ENCODE measurements at places on chromosomes 3 and 15.

GRCh38 chr3:127819086-127819485 lies 3.2 kb downstream of the MGLL start:
- no peak for DNase-seq

- no peak for DNase-seq
Observed at GRCh38 chr3:108117241-108117775, 26.5 kb upstream of the CD47 start.

DNA sequence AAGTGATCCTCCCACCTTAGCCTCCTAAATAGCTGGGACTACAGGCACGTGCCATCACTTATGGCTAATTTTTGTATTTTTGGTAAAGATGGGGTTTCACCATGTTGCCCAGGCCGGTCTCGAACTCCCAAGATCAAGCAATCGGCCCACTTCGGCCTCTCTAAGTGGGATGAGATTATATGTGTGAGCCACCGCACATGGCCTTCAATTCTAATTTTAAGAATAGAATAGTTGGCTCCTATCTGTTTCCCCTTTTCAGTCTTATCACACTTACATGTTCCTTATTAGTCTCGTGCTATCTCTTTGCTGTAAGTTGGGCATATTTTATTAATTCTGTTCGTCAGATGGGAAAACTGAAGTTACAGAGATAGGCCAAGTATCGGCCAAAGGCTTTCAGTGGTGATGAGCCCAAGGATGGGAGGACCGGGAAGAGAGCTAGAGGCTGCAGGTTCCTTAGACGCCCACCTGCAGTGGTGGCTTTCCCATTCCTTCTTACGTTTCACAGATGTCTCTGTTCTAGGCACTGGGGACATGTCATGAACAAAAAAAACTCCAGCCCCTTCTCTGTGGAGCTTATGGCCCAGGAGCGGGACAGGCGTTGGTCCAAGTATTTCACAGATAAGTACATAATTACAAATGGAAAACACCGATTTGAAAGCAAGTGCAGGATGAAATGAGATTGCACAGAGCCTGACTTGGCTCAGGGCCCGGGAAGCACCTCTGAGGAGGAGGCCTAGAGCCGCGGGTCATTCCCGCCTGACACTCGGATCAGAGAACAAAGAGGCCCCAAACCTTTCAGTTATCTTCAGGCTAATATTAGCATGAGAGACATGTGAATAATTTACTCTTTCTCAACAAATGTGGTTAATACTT lies 91.1 kb upstream of the KLF13 start:
- no peak for DNase-seq

DNA sequence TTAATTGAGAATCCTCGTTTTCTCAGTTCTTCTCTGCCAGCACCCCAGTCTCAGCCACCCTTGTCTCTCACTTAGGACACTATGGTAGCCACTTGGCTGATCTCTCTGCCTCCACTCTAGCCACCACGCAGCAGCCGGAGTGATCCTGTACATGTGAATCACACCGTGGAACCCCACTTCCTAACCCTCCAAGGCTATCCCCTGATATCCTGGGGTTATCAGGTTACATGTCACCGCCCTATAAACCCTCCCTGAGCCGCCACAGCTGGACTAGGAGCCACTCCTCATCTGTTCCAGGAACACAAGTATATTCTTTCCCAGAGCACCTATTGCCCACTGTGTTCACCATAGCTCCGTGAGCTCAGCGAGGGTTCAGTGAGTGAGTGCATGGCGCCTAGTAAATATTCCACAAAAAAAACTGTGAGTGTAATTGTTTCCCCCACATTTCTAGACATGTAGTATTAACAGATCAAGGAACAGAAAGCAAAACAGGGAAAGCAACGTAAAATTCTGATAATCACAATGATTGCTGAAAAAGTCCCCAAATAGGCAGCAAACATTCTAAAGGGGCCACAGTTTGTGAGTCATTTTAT lies 661 bp upstream of the PARP14 start:
- no peak for DNase-seq

GRCh38 chr15:99333413-99333812 lies 82.1 kb downstream of the LRRC28 start:
- DNase-seq: no peak

DNA sequence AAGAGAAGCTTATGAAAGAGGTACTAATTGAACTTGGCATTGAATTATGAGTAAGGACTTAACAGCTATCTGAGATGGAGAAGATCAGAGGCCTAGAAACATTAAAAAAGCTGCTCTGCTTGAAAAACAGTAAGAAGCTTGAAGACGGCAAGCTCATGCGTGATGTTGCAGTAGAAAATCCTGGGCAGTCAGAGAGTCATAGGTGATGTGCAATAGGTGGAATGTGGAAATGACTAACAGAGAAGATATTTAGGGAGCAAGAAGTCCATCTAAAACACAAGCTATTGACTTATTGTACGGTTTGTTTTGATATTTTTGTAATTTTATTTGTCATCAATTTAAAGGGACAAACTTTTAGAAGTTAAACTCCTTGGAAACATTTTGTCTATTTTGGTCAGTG lies 1101.4 kb downstream of the ROBO2 start:
- DNase-seq: no peak

DNA sequence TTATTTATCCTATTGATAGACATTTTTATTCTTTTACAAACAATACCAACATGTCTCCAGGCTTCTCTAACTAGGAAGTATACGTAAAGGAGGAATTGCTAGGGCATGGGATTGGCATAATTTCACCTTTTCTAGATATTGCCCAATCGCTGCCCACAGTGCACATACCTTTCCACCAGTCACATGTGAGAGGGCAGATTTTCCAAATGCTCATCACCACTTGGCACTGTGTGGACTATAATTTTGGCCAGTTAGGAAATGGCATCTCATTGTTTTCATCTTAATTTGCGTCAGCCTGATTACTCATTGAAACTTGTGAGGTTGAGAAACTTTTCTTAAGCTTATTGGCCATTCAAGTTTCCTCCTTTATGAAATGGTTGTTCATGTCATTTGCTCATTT lies 57.4 kb upstream of the POLR2M start:
- DNase-seq: no peak

GRCh38 chr15:66094331-66094730 lies 159.2 kb downstream of the MEGF11 start:
- no peak for DNase-seq

DNA sequence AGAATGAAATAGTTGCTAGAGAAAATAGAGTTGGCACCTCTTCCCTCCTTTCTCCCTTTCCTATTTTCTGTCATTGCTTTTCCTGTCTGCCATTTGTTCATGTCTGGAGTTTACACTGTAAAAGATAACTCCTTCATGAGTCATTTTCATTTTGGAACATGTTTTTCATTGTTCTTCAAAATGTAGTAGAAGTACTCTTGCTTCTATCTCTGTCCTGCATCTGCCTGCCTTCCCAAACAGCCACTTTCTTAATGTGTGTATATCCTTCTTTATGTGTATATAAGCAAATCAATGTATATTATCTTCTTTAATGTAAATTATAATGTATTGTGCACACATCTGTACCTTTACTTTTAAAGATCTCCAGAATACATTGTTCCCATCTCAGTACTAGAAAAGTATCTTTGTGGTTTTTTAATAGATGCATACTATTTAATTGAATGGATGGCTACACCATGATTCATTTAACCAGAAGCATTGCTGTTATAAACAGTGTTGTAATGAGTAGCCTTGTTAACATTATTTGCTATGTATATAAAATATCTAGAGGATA lies 41.1 kb downstream of the TSC22D2 start:
- no peak for DNase-seq

DNA sequence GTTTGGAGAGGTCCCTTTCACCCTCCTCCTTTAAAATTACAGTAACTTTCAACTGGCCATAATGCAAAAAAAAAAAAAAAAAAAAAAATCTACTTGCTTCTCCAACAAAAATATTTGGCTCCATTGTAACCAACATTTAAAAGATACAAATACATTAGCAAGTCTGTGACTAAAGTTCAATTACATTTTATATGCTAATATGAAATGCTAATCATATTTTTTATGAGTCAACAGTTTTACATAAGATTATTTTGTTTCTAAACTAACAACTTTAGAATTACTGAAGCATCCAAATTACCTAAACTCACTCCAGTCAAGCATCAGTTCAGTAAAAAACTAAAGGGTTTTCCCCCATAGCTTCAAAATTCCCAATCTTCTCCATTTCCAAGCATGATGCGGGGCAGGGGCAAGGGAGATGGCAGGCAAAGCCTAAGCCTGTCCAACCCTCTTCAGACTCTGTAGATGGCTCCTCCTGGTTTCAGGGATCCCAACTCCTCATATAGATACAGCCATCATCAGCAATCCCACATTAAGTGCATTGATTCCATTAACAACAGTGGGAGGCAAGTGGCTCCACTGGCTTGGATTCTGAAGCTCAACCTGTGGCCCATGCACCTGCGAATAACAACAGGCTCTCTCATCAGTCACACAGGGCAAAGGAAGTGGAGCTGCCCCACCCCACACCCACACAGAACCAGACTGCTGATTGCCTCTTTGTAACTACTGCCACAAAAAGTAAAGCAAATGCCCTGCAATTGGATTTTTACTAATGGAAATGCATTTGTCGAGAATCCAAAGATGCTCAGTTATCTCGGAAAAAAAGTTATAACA lies 15.0 kb downstream of the SFMBT1 start:
- DNase-seq: peak; percentile 23

GRCh38 chr15:67835297-67836133 lies 4.3 kb downstream of the RNU6-1 start:
- DNase-seq: no peak

DNA sequence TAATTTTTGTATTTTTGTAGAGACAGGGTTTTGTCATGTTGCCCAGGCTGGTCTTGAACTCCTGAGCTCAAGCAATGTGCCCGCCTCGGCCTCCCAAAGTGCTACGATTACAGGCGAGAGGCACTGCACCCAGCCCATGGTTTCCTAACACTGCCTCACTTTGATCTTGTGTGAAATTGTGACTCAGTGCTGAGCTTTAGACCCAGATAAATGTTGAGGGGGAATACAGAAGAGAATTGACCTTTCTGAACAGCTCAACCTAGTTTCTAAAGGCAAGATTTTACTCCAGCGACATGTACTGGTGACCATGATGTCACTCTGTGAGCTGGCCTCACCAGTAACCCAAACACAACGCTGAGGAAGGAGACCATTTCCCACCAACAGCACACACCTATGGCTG lies 73.5 kb downstream of the ATP1B3 start:
- no peak for DNase-seq

- DNase-seq: no peak
Observed at GRCh38 chr15:26433818-26434217, 339.0 kb downstream of the GABRB3 start.

GRCh38 chr3:10447110-10447509 lies 58.3 kb downstream of the ATP2B2 start:
- DNase-seq: no peak
